Upper lobe of right lung (tissue), 1 donor: ENCODE measurements at places on chromosomes 4 and X. TPM values are rescaled to one million over a fixed set of nuclear protein-coding genes. Genes with fewer than 3 reads are reported as not detected.

GRCh38 chrX:96861661-96862060 is 22.0 kb upstream of the RPA4 start:
- no peak for DNase-seq

The ATXN3L gene
- total RNA-seq: not detected

The SATL1 gene
- not detected for total RNA-seq

DNA sequence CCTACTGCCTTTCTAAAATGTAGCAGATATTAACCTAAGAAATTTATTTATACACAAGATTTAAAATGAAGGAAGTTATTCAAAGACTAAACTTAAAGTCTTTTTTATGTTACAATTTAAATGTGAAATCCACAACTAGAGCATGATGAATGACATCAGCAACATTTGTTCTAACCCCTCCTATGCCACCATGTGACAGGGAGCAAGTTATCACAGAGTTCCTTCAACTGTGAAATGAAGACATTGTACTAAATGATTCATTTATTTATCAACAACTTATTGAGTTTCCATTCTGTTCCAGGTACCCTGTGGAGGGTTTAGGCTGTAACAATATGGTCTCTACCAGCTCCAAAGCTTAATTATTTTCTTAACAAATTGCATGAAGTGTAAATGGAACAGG is 76.9 kb downstream of the SLC39A8 start:
- no peak for DNase-seq

- no peak for DNase-seq
These were observed 409 bp downstream of the UGDH start for GRCh38 chr4:39526765-39527295.

The LAP3 gene
- 97.6 TPM for total RNA-seq

The CCSER1 gene
- 7.4 TPM for total RNA-seq

The GNRHR gene
- total RNA-seq: not detected

GRCh38 chrX:121160987-121161386 is 113.6 kb downstream of the GLUD2 start:
- DNase-seq: no peak

- DNase-seq: peak; percentile 87
These were observed 90.2 kb downstream of the ARHGAP10 start for GRCh38 chr4:147822128-147822527.

GRCh38 chr4:84177831-84178542 is 321.1 kb downstream of the NKX6-1 start:
- DNase-seq: no peak

DNA sequence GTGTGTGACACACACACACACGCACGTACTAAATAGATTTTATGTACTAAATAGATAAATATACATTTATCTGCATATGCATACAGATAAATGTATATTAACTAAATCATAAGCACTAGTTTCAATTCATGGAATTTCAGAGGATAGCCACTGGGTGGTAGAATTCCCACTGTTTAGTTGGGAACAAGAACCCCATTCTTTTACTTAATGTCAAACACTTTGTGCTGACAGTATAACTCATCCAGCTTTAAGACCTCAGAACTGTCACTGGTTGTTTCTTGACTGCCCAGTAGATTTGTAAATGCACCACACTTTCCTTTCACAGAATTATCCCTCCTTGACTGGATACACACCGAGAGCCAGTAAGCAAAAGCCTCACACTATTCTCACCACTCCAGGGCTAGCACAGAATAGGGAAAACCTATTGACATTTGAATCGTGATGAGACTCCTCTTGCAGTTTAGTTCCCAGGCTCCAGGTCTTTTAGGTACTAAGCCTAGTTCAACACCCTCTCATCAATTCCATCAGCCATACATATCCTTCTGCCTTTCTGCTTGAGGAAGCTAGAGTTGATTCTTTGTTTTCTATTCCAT is 32.4 kb downstream of the PPARGC1A start:
- no peak for DNase-seq

The GLRA3 gene
- not detected for total RNA-seq

DNA sequence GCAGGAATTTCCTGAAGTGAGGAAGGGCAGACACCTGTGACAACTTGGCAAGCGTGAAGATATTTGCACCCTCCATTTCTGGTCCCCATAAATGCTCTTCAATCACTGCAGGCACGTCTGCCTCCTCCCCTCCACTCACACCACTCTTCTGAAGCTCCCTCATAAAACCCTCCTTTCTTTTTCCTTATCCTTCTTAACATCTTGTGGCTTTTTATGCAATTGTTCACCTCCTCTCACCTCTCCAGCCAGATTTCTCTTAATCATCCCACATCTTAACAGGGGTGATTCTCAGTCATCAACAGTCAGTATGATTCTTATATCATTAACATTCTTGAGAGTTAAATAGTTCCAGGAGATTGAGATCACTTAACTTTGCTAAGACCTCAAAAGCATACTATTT is 277.4 kb downstream of the SPRY1 start:
- no peak for DNase-seq

The PHEX gene
- 0.93 TPM for total RNA-seq

GRCh38 chrX:1468250-1468772 is 15.6 kb upstream of the ASMTL start:
- peak; percentile 49 for DNase-seq

The MAGEC1 gene
- not detected for total RNA-seq

The OR13H1 gene
- total RNA-seq: not detected

DNA sequence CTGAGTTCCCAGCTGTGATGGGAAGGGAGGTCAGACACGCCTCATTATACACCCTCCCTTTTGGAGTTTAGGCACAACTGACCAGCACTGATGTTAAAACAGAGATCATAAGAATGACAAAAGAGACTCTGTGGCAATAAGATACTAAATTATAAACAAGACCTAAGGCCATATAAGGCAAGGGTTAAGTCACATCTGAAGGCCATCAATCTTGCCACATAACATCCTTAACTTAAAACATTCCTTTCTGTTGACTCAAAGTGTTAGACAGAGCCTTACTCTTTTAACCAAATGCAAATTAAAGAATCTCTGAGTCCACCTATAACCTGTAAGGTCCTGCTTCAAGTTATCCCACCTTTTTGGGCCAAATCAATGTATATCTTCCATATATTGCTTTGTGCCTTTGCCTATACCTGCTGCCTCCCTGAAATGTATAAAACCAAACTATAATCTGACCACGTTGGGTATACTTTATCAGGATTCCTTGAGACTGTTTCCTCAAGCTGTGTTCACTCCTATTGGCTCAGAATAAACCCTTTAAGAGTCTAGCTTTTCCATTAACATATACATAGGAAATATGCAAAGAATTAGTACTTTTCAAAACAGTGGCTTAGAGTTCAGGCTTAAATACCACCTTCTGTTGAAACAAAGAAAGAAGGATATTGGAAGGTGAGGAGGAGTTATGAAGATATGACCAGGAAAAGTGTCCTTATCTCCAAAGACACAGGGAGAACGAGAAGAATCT is 214.4 kb upstream of the PPP1R2C start:
- no peak for DNase-seq

DNA sequence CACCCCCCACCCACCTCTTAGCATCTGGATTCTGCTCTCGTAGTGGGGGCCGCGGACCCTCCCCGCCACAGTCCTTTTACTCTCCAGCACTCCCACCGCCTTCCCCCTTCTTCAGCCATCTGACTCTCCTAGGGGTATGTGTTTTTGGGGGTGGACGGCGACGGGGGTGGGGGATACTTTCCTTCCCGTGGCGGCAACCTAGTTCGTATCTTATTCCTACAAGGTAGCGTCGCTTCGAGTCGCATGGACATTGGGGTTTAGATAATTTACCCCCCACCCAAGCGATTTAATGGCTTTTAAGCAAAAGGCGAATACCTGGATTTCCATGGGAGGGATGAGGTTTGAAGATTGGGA is 1.3 kb upstream of the BCORL1 start:
- no peak for DNase-seq

The MAGEA8 gene
- not detected for total RNA-seq

The RS1 gene
- total RNA-seq: 4.7 TPM

DNA sequence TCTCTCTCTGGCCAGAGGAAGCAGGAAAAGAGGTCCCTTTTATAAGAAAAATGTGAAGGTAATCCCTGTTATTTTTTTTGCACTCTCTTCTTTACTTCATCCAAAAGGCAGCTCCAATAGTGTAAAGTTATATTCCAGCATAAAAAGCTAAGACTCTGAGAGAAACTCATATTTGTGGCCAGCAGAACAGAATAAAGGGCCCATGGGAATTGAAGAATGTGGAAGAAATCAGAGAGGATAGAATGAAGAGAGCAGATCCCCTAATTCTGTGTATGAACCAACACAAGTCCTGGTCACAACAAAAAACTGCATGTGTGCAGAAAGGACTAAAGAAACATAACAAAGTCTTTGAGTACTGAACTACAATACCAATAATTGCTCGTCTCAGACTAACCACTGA is 22.3 kb downstream of the RPS6KA6 start:
- DNase-seq: no peak

DNA sequence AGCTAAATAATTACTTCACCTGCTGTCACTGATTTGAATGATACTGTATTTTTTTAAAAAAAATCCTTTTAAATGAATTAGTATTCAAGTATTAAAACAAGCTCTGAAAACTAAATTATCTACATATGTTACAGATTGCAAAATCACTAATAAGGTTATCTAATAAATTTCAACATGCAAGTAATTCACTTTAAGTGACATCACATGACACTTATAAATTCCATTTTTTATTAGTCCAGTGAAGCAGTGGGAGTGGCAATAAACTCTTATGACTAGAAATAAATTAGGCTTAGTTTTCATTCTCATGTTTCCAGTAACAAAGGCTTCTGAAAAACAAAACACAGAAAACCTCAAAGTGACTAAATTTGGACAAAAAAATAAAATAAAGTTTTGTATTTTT is 36.3 kb downstream of the SMIM31 start:
- DNase-seq: no peak

The TAF7L gene
- total RNA-seq: not detected

- DNase-seq: no peak
These were observed 37.1 kb upstream of the SPARCL1 start for GRCh38 chr4:87566276-87566675.

- no peak for DNase-seq
These were observed 5.8 kb downstream of the HERC3 start for GRCh38 chr4:88597970-88598660.

The FAM9B gene
- total RNA-seq: 0.52 TPM

The SYNPO2 gene
- 38.9 TPM for total RNA-seq

The FGF16 gene
- total RNA-seq: not detected

The ZNF185 gene
- total RNA-seq: 16.3 TPM

DNA sequence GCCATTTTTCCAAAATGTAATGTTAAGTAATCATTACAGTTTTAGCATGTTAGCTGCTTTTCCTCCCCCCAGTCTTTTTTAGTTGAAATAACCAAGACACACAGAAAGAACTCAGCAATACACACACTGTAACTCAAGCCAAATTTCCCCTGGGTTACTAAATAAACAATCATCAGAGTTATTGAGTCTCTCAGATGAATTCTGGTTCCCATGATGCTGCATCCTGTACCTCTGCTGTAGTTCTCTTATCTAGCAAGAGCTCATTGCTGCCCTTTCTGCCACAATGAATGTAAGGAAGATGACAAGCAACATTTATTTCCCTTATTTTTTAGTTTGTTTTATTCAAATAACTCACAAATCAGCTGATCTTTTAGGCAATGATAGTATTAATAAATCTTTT is 185.1 kb downstream of the ARHGAP6 start:
- no peak for DNase-seq

The CITED1 gene
- total RNA-seq: 0.43 TPM

GRCh38 chrX:78838709-78839108 is 91.2 kb downstream of the LPAR4 start:
- DNase-seq: no peak

- DNase-seq: no peak
These were observed 51.7 kb upstream of the CHRDL1 start for GRCh38 chrX:110847334-110847733.

GRCh38 chrX:115462406-115462805 is 98.6 kb upstream of the PLS3 start:
- DNase-seq: no peak

DNA sequence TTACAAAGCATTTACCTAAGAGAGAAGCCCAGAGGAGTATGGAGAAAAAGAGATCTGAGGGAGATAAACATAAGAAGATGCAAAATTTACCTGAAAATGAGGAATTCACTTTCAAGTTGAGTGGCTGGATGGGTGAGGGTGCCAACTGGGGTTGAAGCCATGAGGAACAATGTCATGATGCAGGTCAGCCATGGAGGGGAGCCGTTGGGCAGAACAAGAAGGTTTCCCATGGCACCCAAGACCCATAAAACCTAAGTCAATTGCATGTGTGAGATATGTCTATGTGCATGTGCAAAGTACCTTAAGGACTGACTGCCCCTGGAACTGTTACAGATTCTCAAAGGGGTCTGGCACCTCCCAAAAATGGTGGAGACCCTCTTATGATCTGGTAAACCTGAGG is 46.6 kb upstream of the PRRG1 start:
- DNase-seq: no peak
